ENCODE measurements at places on chromosomes 7 and 10.

- DNase-seq: no peak
Measured at GRCh38 chr10:126408953-126409641, 20.8 kb upstream of the ADAM12 start.

DNA sequence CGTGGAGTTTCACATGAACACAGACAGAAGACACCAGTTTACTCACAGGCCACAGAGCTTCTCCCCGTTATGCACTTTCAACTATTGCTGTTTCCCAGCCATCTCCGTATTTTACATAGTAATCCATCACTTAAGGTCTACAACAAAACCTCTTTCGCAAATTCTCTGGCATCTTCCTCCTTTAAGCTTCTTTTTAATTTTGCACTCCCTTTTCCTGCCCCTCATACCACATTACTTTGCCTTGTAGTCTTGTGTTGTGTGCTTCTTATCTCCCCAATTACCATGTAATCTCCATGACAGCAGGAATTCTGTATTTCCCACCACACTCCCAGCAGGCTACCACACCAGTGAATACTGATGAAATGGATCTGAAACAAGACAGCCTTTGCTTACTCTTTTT, 87.3 kb downstream of the ODAD2 start:
- no peak for DNase-seq

GRCh38 chr7:157299317-157299612, 37.5 kb upstream of the DNAJB6 start:
- no peak for DNase-seq

- DNase-seq: no peak
Measured at GRCh38 chr7:26684447-26684846, 179.9 kb downstream of the SKAP2 start.

DNA sequence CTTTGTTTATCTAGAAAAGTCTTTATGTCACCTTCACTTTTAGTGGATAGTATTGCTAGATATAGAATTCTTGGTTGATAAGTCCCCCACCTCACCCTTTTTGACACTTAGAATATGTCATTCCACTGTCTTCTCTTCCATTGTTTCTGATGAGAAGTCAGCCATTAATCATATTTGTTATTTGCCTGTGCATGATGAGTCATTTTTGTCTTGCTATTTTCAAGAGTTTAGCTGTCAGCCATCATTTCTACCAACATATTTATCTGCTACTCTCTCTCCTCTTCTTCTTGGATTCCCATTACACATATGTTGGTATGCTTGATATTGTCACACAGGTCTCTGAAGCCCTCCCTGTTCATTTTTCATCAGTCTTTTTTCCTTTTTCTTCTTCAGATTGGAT, 160.8 kb upstream of the TCF7L2 start:
- no peak for DNase-seq

DNA sequence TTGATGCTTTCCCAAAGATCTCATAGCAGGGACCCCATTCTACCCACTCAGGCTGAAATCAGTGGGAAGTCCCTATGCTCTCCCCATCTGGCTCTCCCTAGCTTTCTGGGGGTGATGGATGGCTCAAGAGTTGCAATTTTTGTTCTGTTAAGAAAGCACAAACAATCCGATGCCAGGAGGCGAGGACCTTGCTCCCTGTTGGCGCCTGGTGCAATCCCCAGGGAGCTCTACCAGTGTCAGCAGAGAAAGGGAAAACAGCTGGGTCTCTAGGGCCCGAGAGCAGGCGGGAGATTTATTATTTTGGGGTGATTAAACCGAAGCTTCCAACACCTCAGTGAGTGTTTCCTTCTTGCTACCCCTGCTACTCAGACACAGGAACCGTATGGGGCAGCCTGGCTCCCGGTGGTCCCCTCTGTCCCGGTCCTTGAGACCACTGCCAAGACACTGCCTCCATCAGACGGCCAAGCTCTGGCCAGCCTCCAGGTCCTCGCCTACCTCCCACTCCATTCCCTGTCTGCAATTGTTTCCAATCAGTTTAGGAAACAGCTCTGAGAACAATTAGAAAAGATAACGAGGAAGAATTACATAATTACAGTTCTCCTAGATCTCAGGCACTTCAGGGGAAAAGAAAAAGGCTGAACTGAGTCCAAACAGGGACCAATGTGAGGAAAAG, 147.9 kb downstream of the PLXNA4 start:
- no peak for DNase-seq

DNA sequence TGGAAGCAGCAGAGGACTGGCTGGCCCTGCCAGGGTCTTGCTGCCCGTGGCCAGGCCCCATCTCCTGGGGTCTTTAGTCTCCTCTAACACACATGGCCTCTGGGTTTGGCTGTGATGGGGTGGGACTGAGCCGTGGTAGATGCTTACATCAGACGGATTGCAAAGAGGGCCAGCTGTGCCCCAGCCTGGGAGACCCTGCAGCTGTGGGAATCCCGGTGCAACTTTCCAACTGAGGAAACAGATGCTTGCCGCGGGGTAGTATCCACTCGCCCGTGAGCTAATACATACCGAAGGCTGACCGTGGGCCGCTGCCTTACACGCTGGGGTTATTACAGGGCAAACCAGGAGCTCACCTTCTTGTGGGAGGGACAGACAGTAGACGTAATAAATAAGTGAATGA, 24.1 kb upstream of the SH2B2 start:
- DNase-seq: no peak

DNA sequence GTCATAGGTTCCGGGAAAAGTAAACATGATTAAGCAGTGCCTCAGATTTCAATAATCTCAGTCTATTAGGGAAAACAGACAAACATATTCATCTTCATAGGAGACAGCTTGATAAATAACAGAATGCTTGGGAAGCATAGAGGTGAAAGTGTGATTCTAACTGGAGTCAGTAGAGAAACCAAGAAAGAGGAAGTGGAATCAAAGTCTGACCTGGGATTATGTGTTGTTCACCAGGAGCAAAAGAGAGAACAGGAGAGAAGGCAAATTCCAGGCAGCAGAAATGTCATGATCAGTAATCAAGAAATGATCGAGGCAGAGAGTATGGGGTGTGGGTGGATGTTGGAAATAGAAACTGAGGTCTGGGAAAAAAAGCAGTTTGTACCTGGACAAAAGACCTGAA, 43.7 kb downstream of the DGKB start:
- DNase-seq: no peak

GRCh38 chr7:114083166-114084001, 164.6 kb upstream of the PPP1R3A start:
- DNase-seq: no peak

GRCh38 chr10:67818323-67818722, 19.7 kb downstream of the DNAJC12 start:
- no peak for DNase-seq

- DNase-seq: no peak
Measured at GRCh38 chr7:5539013-5539411, 115.4 kb upstream of the TNRC18 start.

DNA sequence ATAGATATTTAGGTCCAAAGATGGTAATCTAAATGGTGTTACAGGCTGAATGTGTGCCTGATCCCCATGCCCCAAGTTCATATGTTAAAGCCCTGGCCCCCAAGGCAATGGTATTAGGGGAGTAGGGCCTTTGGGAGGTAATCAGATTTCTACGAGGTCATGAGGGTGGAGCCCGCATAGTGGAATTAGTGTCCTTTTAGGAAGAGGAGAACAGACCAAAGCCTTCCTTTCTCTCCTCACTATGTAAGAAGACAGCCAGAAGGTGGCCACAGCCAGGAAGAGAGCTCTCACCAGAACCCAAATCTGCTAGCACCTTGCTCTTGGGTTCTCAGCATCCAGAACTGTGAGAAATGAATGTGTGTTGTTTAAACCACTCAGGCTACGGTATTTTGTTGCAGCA, 15.2 kb downstream of the ERVW-1 start:
- DNase-seq: no peak

DNA sequence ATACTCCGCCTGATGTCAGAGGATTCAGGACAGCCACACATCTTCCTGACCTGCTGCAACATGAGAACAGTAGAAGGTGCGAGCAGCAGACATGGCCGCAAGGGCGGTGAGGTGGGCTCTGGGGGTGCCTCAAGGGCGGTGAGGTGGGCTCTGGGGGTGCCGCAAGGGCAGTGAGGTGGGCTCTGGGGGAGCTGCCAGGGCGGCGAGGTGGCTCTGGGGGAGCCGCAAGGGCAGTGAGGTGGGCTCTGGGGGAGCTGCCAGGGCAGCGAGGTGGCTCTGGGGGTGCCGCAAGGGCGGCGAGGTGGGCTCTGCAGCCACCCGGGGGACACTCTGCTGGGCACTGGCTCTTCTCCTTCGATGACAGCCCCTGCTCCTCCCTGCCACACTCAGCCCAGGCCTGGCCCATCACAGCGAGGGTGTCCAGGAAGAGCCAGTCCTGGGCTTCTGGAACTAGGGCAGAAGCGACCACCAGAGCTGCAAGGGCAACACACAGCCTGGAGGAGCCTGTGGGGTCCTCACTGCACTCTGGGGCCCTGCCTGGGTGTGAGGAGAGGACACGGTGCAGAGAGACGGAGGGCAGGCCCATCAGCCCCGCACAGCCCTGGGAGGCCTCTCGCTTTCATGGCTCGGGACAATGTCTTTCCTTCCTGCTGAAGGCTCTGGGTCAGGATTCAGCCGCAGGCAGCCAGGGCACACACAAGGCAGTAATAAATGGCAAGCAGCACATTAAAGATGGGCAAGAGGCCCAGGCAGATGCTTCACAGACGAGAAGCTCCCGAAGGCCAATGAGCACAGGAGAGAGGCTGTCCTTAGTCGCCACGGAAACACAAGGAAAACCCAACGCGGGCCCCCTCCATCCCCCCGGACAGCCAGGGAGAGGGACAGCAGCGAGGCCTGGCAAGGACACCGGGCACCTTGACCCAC, 42.5 kb downstream of the STK32C start:
- no peak for DNase-seq

DNA sequence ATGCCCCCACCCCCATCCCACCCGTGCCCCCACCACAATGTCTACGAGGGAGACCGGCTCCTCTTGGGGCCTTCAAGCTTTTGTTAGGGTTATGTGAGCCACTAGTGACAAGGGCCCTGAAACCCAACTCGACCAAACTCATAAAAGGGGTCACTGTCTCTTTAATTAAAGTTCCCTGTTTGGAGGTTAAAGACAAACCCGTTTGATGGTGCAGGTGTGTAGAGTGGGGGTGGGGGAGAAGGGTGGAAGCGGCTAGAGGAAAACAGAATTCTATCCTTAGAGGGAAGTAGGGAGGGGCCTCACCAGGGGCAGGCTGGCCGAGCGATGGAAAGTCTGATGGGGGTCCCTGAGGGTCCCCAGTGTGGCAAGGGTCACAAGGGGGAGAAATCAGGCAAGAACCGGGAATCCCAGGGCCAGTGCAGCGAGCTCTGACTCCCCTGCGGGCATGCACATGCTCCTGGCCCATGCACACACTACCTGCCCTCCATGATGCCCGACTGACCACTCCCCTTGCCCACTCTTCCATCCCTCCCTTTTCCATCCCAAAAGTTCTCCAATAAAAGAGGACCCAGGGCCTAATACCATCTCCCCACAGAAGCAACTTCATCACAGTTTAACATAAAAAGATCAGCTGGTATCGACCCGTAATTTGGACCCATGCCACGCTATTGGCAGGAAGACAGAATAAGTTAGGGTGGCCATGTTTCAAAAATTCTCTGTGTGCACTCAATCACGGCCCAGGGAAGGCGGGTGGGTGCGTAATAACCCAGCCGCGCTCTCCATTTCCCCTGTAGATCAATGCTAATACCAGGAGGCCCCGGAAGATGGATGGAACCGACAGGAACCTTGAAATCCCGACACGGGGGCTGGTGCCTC, 35.9 kb upstream of the SLF2 start:
- DNase-seq: no peak

DNA sequence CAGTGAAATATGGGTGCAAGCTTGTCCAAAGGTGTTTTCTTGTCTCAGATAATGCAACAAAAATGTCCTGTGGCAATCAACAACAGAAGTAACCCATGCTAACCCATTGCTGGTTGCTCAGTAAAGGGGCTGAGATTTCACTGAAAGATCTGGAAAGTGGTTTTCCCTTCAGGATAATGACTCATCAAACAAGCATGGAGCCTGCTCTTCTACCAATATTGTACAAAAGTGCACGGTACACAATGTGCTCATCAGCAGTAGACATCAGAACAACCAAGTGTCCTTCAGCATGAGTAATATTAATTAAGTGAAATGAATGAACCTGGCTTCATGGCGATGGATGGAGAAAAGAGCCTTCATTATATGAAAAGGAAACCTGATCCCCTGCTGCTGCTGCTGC, 287.1 kb upstream of the NEBL start:
- DNase-seq: no peak

DNA sequence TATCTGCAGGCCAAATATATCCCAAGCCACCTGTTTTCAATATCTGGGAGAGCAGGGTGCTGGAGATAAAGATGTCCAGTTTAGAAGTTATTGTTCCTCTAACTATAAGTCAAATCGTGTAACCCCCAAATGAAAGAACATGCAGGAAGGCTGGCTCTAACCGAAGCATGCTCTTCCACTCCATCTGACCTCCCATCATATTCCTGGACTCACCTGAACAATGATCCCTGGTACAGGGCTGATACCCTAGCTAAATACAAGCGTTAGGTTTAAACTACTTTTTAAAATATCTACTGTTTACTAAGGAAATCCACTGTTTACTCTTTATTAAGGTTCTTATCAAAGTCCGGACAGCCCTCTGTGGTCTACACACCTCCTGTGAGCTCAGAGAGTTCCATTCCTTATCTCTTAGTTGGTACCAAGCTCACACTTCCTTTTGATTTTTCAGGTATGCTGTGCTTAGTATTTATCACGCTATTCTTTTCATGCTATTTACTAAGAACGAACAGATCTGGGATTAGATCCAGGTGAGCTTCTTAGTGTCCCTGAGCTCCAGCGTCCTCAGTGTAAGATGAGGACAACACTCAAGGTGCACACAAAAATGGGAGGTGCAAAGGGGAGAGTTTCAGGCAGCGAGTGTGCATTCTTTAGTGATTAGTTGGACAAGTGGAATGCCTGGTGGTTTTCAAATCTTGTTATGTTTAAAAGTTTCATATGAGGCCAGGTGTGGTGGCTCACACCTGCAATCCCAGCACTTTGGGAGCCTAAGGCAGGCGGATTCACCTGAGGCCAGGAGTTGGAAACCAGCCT, 23.6 kb upstream of the COBL start:
- DNase-seq: no peak

DNA sequence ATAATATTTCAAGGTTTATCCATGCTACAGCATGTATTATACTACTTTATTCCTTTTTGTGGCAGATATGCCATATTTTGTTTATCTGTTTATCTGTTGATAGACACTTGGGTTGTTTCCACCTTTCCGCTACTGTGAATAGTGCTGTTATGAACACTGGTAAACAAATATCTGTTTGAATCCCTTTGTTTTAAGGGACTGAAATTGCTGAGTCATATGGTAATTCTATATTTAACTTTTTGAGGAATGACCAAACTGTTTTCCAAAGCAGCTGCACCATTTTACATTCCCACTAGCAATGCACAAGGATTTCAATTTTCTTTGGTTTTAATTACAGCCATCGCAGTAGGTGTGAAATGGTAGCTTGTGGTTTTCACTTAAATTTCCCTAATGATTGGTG, 3.4 kb downstream of the C10orf53 start:
- DNase-seq: no peak

Data from CD4-positive, alpha-beta T cell treated with Interferon alpha-2 for 1 hour (primary cell).